ENCODE measurements at places on chromosomes 3 and 15. TPM values are rescaled to one million over a fixed set of nuclear protein-coding genes. Genes with fewer than 3 reads are reported as not detected.

The GPR176 gene
- total RNA-seq: 1.8 TPM

The GATA2 gene
- total RNA-seq: 9.1 TPM

The GABRB3 gene
- total RNA-seq: 2.2 TPM

The ROPN1 gene
- total RNA-seq: not detected

The LYZL4 gene
- total RNA-seq: not detected

GRCh38 chr15:36905908-36906307 lies 194.4 kb downstream of the MEIS2 start:
- DNase-seq: no peak

GRCh38 chr3:114627770-114628169 lies 333.9 kb downstream of the TIGIT start:
- DNase-seq: no peak

DNA sequence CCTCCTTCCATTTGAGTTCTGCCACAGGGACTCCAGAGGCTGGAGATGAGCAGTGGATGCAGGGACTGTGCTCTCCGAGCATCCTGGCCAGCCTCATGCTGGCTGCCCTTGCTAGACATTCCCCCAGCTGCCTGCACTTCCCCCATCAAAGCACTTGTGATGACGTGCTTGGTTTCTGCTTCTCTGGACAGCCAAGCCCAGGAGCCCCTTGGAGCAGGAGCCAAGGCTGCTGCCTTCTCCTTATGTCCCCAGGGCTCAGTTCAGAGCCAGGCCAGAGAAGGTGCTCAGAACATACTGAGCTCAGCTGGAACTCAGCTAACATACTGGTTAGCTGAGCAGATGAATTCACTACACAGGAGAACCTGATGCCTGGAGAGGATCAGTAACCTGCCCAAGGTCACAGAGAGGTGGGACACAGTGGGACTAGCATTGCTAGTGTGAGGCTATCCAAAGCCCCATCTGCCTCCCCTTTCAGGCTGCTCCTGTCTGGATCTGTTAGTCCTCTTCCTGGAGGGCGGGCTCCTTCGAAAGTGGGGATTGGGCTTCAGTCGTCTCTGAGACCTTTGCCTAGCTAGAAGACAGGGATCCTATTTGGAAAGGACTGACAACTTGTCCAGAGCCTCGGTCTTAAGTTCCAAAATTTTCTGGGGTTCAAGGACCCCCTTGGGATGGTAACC lies 4.3 kb downstream of the PCBP4 start:
- peak; percentile 65 for DNase-seq

GRCh38 chr3:45787551-45787950 lies 8.8 kb downstream of the SLC6A20 start:
- no peak for DNase-seq

DNA sequence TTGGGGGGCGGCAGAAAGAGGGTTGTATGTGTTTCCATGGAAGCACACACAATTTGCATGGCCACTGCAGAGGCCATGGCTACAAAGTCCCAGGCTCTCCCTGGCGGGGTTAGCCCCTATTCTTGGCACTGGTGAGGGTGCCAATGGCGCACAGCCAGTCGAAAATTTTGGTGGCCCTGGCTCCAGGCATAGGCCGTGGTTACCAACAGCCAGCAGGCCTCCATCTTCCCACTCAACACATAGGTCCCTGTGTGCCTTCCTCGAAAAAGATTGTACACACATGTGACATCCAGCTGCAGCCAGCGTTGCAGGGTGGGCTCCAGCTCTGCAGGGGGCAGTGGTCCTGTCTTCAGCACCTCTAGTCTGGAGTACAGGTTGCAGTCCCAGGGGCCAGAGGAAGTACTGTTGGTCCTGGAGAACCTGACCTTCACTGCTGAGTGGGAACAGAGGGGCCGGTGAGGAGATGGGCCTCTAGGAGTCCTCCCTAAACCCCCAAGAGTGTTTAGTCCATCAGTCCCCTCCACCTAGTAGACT lies 7.1 kb downstream of the P4HTM start:
- no peak for DNase-seq

DNA sequence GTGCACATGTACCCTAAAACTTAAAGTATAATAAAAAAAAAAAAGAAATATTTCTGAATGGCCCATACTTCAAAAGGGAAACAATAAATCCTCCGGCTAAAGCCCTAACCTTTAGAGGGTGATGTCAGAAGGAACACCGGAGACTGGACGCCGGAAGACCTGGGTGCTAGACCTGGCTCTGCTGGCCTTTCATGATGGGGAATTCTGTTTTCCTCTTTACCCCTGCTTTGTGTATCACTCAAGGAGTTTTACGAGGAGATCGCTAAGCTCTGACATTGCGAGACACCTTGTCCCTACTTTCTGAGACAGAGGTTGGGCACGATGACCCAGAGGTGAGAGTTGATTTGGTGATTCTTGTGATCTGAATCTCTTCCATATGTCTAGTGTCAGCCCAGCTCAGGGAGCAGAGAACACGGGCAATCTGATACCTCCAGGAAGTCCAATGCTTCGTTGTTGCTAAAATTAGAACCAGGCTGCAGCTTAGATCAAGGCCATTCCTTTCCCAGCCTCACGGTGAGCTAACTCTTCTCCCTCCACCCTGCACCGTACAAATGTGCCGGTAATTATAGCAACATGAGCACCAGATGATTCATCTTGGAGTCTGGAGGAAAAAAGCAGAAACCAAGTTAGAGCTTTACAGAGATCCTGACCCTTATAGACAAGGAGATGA lies 42.0 kb upstream of the CFAP161 start:
- no peak for DNase-seq

- DNase-seq: no peak
Observed at GRCh38 chr3:46712191-46713049, 5.2 kb downstream of the PRSS50 start.

GRCh38 chr3:151218136-151218535 lies 15.1 kb upstream of the GPR171 start:
- no peak for DNase-seq

GRCh38 chr3:141348837-141349236 lies 19.5 kb upstream of the ZBTB38 start:
- DNase-seq: no peak

DNA sequence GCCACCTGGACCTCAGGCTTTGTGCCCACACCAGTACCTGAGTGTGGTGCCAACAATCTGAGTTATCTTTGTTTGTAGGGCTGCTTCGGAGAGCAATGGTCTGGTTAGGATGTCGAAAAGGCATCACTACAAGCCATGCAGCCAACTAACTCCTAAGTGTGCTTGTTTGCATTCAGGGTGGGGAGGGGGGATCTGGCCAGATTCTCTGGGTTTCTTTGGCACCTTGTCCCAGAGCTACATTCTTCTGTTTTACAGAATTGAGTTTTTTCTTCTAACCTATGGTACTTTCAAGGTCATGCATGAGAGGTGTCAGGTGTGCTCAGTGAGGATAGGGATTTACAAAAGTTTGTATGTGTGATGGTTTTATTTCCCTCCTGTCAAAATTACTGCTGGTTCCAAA lies 391.4 kb upstream of the RARB start:
- no peak for DNase-seq

- no peak for DNase-seq
Observed at GRCh38 chr15:41881920-41882688, 11.7 kb downstream of the SPTBN5 start.

DNA sequence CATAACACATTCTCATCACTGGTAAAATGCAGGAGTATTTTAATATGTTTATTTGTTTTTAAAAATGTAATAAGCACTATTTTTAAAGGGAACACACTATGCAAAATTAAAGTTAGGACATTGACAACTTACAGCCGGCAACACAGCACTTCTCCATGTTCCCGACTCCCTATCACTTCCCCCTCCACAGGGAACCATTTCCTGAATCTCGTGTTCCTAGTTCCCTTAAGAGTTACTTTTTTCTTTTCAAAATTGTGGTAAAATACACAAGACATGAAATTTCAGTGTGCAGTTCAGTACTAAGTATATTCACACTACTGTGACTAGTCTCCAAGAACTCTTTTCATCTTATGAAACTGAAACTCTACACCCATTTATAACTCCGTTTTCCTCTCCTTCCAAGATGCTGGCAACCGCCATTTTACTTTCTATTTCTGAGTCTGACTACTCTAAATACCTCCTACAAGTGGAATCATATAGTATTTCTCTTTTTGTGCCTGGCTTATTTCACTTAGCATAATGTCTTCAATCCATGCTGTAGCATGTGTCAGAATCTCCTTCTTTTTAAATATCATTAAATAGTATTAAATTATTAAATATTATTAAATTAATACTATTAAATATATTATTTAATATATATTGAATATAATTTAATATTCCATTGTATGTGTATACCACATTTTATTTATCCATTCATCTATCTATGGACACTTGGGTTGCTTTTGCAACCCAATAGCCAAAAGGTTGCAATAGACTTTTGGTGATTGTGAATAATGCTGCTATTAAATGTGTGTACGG lies 25.9 kb upstream of the UBE2Q2 start:
- DNase-seq: no peak

DNA sequence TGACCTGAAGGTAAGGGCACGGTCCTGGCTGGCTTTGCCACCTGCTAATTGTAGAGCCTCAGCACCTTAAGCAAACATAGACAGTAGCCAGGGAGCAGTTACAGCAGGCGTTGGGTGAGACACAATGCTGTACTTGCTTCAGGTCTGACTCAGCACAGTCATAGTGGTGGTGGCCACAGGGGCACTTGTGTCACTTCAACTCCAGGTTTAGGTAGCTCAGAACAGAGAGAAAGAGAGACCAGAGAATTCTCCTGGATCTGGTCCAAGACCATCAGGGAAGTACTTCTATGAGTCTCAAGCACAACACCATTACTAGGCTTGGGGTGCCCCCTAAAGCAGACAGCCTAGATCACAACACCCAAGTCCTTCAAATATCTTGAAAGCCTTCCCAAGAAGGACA lies 204.4 kb downstream of the OTOL1 start:
- DNase-seq: peak; percentile 40

GRCh38 chr3:173257797-173258196 lies 116.8 kb upstream of the SPATA16 start:
- no peak for DNase-seq

DNA sequence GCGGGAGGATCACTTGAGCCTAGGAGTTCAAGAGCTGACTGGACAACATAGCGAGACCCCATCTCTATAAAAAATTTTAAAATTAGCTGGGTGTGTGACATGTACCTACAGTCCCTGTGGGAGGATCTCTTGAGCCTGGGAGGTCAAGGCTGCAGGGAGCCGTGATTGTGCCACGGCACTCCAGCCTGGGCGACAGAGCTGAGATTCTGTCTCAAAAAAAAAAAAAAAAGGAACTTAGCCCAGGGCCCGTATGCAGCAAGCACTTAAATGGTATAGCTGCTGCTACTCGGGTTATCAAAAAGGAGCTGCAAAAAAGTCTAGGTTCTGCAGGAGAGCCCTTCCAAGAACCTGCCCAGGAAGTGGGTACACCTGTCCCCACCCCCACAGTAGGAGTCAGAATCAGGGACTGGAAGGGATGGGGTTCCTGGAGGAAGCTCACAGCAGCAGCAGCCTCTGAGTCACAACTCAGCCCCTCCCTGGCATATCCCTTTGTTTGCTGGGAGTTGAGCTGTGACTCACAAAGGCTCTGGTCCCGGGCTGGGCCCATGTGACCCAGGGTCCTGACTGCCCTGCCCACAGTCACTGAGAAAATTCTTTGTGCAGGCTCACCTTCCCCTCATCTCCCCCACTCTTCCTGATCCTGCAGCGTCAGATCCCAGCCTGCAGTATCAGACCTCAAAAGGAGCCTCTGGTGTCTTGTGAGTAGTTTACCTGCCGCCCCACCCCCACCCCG lies at the start of gene SPATA12:
TSS of gene SPATA12 (plus strand) at position 576 of the 733 bp plus-strand sequence. CDS start 13,031 bp downstream, outside the sequence.
- peak; percentile 78 for DNase-seq

DNA sequence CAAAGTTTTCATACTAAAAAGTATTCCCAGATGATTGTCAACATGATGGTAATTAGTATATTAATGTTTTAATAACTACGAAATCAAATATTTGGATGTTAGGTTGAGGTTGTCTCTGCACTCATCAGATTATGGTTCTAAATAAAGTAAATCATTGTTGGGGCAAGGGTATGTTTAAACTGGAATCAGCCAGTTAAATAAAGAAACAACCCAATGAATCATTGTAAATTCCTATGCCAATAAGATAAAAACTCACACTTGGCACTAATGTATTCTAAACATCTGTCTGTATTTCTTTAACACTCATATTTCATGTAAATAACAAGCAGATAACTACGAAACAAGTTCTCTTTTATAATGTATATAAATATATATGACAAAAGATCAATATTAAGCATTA lies 92.7 kb downstream of the PEAK1 start:
- no peak for DNase-seq

- no peak for DNase-seq
Observed at GRCh38 chr15:46617507-46617906, 982.7 kb downstream of the SQOR start.

DNA sequence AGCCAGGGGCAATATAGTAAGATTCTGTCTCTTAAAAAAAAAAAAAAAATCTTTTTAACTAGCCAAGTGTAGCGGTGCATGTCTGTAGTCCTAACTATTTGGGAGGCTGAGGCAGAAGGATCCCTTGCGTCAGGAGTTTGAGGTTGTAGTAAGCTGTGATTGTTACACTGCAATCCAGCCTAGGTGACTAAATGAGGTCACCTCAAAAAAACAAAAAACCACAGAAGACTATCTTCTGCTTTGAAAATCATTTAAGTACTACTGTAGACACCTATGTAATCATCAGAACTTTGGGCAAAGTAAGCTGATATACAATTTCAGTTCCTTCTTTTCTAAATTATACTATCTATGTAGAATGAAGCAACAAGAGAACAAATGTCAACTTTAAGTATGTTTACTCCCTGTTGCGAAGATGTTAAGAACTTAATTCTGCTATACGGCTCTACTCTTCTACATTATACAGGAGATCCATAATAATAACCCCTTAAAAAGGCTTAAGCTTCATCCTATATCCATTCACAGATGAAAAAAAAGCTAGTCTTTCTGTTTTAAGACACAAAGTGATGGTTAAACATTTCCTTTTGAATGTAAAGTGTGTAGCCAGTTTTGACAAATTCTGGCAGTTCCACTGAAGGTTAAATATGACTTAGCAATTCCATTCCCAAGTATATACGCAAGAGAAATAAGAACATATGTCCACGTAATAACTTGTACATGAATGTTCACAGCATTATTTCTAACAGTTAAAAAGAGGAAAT lies 15.2 kb downstream of the DAZL start:
- no peak for DNase-seq

- DNase-seq: no peak
Observed at GRCh38 chr3:188706176-188706575, 465.6 kb upstream of the TPRG1 start.

GRCh38 chr3:111438283-111438682 lies 103.7 kb upstream of the CD96 start:
- DNase-seq: no peak

DNA sequence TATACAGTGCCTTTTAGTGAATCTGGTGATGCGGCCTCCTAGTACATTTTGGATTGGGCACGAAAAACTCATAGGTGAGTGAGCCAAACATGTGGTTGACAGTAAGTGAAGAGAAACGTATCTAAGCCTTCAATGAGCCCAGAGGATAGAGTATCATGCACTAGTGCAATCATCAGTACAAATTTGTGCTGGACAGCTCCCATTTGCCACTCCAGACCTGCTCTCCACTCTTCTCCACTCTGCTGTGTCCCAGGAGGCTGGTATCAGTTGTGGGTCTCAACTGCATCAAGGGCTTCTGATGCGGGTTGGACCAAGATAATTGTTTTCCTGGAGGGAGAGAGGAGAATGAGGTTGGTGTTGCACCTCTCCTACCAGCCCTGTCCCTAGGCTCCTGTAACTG lies 9.1 kb upstream of the RASGRF1 start:
- DNase-seq: no peak

Data from Right ventricle myocardium inferior (tissue), 1 donor.